Dermis microvascular lymphatic vessel endothelial cell (primary cell): ENCODE measurements at places on chromosomes 4 and X. TPM values are rescaled to one million over a fixed set of nuclear protein-coding genes. Genes with fewer than 3 reads are reported as not detected.

Gene SLC9B1
- 0.13 and 0.51 TPM in 2 replicates for total RNA-seq

- no peak for DNase-seq
These were observed 4.4 kb upstream of the PRDM8 start for GRCh38 chr4:80192937-80193336.

GRCh38 chr4:24470666-24471485 lies 113.5 kb downstream of the DHX15 start:
- DNase-seq, result peak; percentile 51

GRCh38 chrX:9948406-9948805 lies 18.8 kb upstream of the CLDN34 start:
- DNase-seq, result no peak

- DNase-seq, result no peak
These were observed 102.7 kb downstream of the SPCS3 start for GRCh38 chr4:176422511-176422910.

Gene RPS6KA6
- total RNA-seq, result 0.51 and 0.63 TPM in 2 replicates

GRCh38 chr4:82372517-82373485 lies 990 bp downstream of the HNRNPD start:
- DNase-seq, result no peak

DNA sequence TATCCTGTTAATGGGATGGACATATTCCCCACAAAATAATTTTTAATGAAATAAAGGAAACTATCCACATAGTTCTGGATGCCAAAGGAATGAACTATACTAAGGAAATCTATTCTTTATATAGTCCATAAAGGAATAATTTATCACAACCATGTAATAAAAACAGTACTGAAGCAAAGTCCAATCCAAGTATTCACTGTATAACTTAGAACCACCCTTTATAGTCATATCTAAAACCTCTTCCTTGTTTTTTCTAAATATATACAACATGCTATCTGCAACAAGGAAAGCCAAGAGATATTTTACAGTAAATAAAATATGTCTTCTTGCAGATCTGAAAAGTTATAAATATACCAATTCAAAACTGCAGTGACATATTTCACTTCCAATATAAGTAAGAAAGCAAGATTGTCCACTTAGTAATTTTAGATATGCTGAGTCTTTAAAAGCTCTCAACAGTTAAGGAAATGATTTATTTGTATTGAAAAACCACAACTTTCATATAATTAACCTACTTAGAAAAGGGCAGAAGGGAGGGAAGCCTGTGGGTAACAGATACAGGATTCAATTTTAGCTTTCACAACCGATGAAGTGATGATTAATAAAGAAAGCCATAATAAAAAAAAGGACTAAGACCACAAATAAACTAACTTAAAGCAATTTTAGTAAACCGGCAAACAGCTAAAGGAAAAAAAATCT lies 8.0 kb downstream of the NR3C2 start:
- peak; percentile 22 for DNase-seq

- no peak for DNase-seq
These were observed 327 bp downstream of the PNPLA4 start for GRCh38 chrX:7926914-7927258.

DNA sequence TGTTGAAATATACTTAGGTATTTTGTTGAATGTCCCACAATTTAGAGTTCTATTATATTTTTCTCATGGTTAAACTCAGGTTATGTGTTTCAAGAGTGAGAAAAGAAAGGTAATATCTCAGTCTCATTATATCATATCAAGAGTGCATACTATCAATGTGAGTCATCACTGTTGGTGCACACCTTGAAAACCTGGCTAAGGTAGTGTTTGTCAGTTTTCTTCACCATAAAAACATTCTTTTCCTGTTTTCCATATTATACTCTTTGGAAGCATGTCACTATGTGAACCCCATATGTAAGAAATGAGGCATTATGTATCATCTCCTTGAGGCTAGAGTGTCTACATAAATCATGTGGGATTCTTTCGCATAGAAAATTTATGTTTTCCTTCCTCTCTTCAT lies 307.6 kb upstream of the CTSO start:
- no peak for DNase-seq

Gene RGN
- total RNA-seq, result 0.26 and 0.51 TPM in 2 replicates

DNA sequence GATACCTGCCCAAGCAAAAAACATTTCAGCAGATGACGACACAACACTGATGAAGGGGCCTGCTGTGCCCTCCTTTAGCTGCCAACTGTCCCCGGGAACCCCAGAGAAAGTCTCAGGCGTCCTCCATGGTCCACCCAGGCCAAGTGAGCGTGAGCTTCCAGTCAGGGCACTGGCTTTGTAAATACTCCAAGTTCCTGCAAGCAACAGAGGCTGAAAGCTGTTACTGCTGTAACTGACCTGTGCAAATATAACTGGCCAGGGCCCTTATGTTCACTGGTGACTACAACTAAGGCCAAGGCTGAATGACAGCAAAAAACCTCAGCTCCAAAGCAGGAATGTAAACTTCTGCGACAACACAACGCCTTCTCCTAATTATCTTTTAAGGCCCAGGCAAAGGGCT lies 8.2 kb downstream of the WDR1 start:
- no peak for DNase-seq

- peak; percentile 36 for DNase-seq
These were observed 163.4 kb downstream of the BANK1 start for GRCh38 chr4:101953949-101954348.

DNA sequence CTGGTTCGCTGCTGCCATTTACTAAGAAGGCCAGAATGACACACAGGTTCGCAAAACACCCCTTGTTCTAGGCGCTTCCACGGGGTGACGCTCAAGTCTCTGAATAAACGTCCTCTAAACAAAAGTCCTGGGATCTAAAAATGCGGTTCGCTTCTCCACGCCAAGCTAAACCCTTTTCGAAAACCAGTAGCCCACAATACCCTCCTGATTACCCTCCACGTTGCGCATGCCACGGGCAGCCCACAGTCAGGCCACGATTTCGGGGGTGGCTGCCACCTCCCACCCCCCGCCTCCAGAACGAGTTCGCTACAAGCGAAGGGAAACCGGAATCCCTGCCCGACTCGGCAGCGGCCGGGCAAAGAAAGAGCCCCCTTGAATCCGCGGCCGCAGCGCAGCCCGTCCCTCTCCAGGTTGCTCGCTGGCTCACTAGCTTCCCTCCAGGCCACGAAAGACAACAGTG lies 423 bp downstream of the RPL39 start:
- DNase-seq, result peak; percentile 70

- no peak for DNase-seq
These were observed 2334.0 kb downstream of the PCDH7 start for GRCh38 chr4:33054161-33054560.

- peak; percentile 15 for DNase-seq
These were observed 179.9 kb downstream of the KCNIP4 start for GRCh38 chr4:21768349-21769310.

Gene SLC2A9
- 0.90 and 1.1 TPM in 2 replicates for total RNA-seq

DNA sequence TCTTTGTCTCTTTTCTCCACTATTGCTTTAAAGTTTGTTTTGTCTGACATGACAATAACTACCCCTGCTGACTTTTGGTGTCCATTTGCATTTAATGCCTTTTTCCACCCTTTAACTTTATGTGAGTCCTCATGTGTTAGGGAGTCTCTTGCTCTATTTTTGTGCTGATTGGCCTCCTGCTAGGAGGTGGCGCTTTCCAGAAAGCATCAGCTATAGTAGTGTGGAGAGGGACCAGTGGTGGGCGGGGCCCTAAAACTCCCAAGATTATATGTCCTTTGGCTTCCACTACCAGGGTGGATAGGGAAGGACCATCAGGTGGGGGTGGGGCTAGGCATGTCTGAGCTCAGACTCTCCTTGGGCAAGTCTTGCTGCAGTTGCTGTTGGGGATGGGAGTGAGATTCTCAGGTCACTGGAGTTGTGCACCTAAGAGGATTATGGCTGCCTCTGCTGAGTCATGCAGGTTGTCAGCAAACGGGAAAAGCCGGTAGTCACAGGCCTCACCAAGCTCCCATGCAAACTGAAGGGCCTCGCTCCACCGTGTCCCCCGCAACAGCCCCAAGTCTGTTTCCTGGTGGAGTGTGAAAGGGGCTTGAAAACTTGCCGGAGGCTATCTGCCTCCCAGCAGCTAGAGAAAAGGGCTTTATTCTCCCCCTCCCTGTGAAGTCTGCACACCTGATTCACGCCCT lies 156.3 kb downstream of the CPEB2 start:
- no peak for DNase-seq

DNA sequence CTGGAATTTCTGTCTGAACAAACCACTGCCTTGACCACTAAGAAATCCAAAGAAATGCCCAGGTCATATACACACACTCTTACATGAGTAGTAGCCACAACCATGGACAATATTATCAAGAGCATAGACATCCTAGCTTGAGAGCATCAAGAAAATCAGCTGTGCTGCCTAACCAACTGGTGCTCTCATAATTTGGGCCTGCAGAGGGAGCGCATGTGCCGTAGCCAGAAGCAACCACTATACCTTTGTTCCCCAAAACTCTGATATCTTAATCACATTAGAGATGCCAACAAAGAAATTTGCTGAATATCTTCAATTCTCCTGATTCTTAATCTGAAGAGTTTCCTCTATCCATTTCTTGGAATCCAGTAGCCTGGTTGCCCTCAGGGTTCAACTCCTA lies 163.6 kb downstream of the ZNF674 start:
- peak; percentile 44 for DNase-seq

DNA sequence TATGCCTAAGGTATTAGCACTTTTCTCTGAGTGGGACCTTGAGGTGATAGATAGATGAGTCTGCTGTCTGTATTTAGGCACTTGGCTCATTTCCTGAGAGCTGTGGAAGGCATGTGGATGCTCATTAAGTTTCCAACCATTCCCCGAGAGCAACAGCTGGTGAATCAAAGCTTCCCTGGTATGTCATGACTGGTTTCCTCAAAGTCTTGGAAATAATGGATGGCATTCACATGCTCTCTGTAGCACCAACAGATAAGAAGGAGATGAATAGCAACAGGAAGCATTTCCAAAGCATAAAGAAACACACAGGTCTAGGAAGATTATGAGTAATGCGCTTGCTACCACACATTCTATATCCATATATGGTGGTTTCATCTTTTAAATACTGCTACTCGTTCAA lies 118.3 kb upstream of the ETNPPL start:
- DNase-seq, result peak; percentile 94

GRCh38 chrX:106959901-106960300 lies 39.7 kb downstream of the CLDN2 start:
- DNase-seq, result peak; percentile 40

DNA sequence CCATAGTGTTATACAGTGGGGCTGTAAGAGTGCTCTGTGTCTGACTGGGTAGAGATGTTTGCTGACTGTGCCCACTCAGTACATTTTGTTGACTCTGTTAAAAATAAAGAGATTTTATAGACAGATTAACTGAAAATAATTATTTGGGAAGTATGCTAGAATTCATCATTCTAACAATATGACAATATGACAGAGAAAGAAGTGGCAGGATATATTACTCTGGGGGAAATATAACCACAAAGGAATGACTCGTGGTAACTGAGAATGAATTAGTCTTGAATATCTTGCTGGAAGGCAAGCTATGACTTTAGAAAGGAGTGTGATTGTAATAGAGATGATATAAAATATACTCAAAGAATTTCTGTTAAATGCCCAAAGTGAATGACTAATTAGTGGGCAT lies 46.8 kb downstream of the TMEM165 start:
- DNase-seq, result no peak

Gene FGFBP2
- total RNA-seq, result not detected in 2 replicates

GRCh38 chr4:109969919-109970318 lies 57.2 kb downstream of the EGF start:
- DNase-seq, result peak; percentile 67

Gene SPIN2A
- 0.13 TPM in 2 replicates for total RNA-seq

Gene EDA2R
- total RNA-seq, result 1.2 and 1.4 TPM in 2 replicates

Gene WDR17
- under 0.01 TPM in 2 replicates for total RNA-seq

- no peak for DNase-seq
These were observed 144.1 kb downstream of the DIPK2B start for GRCh38 chrX:45056428-45057145.

- no peak for DNase-seq
These were observed 37.6 kb downstream of the PGRMC2 start for GRCh38 chr4:128249787-128250668.

- DNase-seq, result no peak
These were observed 182.9 kb downstream of the MAML3 start for GRCh38 chr4:139971111-139971510.

- DNase-seq, result peak; percentile 52
These were observed 220.7 kb downstream of the ANTXR2 start for GRCh38 chr4:79852305-79852730.

Gene BEX2
- total RNA-seq, result 0.77 and 1.1 TPM in 2 replicates

DNA sequence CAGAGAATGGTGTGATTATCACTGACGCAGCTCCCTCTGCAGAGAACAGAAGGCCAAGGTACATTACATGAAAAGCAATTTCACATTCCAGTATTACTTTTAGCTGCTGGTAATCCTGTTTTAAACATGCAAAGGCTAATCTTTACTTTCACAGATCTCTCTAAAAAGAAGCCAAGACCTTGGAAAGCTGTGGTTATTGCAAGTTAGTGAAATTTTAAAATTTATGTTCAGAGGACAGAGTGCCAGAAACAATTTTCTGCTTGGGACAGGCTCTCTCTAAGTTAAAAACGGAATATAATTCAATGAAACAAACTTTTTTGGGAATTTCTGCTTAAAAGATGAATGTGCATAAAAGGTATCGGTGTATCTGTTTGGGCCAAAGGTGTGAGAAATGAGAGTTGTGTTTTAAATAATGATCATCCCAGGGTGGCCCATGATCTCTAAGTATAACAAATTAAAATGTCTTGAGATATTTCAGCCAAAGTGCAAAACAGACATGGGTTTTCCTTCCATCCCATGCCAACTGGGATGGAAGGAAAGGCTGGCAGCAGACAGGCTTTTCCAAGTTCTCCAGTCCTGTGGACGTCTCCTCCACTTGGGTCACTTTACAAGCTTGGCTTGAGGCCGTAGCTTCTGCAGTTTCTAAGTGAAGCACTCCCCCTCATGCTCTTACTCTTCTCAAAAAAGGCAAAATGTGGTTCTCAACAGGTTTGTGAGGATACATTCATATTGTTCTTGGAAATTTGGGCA lies 118.0 kb downstream of the DRD5 start:
- no peak for DNase-seq

DNA sequence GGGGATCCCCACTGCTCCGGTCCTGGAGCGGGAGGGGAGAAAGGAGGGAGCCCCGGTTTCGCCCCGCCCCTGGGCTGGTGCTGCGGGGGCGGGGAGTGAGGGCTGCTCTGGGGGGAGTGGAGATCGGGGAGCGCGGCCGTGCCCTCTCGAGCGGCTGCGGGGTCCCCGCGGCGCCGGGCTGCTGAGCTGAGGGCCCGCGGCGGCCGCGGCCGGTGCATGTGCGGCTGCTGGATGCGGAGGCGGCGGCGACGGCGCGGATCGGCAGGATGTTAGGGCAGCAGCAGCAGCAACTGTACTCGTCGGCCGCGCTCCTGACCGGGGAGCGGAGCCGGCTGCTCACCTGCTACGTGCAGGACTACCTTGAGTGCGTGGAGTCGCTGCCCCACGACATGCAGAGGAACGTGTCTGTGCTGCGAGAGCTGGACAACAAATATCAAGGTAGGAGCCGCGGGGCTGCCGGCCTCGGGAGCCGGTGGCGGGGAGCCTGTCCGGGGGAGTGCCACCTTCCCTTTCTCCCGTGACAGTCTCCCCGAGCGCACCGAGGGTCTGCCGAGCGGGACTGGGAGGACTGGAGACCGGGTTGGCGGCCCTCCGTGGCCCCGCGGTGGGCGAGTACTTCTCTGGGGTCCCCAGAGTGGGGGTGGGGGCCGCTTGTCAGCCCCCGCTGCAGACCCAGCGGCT lies at the start of gene ING2:
ING2 (plus strand) TSS at position 129 of the 681 bp plus-strand sequence; CDS start at position 267, 138 bp downstream.
- DNase-seq, result no peak

- DNase-seq, result no peak
These were observed 457.4 kb upstream of the TEX13C start for GRCh38 chrX:124862301-124862700.

GRCh38 chr4:113078066-113078465 lies 28.6 kb downstream of the ANK2 start:
- no peak for DNase-seq

- DNase-seq, result no peak
These were observed 6.9 kb upstream of the HAND2 start for GRCh38 chr4:173536808-173537429.

Gene SYTL5
- not detected in 2 replicates for total RNA-seq

Gene ABLIM2
- 2.6 and 2.8 TPM in 2 replicates for total RNA-seq
